ENCODE measurements at places on chromosomes 6 and 20. TPM values are rescaled to one million over a fixed set of nuclear protein-coding genes. Genes with fewer than 3 reads are reported as not detected.

The TNF gene
- polyA plus RNA-seq: 0.16 TPM

The SAMD3 gene
- polyA plus RNA-seq: 0.12 TPM

The MMP24 gene
- 0.22 TPM for polyA plus RNA-seq

The UBE2C gene
- polyA plus RNA-seq: 0.54 TPM

The HCRTR2 gene
- not detected for polyA plus RNA-seq

The HLA-DQB1 gene
- 18.8 TPM for polyA plus RNA-seq

The PNPLA1 gene
- polyA plus RNA-seq: not detected

The C4B gene
- 72.6 TPM for polyA plus RNA-seq

The CCN5 gene
- 87.2 TPM for polyA plus RNA-seq

The FAM217B gene
- polyA plus RNA-seq: 8.3 TPM
